Activated effector memory CD4-positive, alpha-beta T cell treated with anti-CD3 and anti-CD28 coated beads, Interleukin-2, amount 50 U/mL, for 16 hours (primary cell): ENCODE measurements at places on chromosomes 6 and 20.

DNA sequence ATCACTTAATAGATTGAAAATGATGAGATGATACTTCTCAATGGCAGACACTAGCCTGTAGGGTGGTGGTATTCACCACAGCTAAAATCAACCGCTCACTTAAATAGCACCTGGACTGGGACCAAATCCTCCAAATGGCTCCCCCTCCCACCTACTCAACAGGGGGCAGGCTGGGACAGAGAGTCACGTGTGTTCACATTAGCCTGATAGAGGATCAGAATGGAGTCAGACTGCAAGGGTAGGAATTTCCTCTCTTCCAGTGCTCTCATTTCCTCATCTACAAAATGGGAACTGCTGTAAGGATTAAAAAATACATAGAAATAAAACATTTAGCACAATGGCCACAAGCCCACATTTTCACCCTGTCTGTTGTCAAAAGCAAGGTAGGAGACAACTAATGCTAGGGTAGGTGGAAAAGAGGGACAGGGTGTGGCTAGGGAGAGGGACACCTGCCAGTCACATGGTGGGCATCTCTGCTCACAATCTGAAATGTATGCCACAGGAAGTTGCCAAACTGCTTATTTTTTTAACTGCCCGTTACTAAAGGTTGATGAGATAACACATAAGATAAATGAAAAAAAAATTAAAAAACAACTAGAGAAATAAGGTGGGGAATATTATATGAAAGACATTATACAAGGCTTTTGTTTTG lies 55.3 kb downstream of the BACH2 start:
- no peak for DNase-seq

DNA sequence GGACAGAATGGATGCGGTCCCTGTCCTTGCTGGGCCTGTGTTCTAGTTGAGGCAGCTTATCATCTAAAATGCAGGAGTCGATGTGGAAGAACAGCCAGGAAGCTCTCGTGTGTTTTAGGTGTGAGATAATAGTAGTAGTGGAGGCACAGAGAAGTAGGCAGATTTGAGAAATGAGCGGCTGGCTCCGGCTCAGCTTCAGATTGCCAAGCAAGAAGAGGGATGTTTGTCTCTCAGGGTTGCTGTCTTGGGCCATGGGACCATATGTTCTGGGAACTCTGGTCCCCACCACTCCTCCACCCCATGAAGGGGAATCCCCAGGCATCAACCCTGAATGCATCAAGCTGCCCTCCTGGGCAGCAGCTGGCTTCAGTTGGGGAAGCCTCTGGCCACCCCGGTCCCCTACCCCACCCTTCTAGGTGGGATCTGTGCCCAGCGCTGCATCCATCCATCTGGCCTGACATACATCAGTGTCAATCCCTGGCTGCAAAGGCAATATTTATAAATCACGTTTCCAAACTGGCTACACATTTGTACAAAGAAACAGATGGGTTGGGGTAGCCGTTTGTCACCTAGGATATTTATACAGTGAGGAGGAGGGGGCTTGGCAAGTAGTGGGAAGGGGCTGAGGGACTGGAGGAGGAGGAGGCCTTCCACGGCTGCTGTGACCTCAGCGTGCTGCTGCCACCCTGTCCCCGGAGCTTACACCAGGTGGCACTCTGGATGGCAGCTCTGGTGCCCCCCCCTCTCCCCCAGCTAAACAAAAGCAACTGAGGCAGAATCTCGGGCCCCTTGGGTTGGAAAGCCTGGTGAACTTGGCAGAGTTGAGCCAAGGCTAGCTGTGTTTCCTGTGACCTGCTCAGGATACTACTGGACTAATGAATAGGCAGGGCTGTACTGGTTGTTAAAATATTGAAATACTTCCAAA lies 64.4 kb downstream of the CD40 start:
- no peak for DNase-seq

- no peak for DNase-seq
Measured at GRCh38 chr6:117227245-117227962, 38.0 kb upstream of the VGLL2 start.

GRCh38 chr20:31494131-31494530 lies 19.0 kb downstream of the REM1 start:
- no peak for DNase-seq

DNA sequence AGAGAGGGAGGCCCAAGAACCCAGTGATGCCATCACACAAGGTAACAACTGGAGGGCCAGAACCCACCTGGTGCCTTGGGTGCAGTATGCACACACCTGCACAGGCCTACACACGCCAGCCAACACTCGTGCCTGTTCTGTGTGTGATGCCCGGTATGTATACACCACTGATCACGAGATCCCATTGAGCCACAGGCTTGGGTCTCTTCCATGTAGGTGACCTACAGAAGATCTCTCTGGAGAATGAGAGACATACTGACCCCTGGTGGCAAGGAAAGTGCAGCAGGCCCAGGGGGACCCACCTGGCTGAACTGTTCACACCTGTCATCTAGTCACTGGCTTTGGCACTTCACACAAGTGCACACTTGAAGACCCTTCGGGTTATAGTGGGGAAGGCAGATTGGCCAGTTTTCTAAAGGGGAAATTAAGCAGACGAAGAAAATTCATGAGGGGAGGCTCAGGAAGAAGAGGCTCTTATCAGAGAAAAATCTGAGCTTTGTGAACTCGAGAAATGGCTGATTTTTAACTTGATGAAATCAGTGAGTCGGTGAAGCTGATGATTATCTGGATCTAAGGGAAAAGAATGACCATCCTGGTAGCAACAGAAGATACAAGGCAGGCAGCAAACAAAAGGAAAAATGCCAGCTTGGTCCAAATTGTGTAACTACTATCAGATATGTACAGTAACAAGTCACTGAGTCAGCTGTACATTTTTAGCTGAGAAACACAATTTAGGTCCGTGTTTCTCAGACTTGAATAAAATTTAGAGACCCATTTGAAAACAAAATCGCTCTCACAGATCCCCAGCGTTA lies 69.1 kb upstream of the PBOV1 start:
- DNase-seq = peak; percentile 78

GRCh38 chr20:63100174-63100925 lies 93.6 kb upstream of the BHLHE23 start:
- peak; percentile 58 for DNase-seq

DNA sequence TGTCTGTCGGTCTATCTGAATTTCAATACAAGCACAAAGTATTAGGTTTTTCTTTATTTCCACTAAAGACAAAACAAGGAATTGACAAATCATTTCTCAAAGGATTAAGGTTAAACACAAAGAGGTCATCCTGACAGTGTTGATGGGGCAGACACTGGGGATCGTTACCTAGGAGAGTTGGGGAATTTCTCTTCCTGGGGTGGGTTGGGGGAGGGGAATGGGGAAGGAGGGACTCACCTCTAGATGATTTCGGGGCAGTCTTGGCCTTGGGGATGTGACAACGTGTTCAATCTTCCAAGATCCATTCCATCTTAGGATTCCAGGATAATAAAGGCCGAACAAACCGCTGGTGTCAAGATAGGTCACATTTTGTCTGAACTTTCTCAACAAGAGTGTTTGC lies 35.4 kb upstream of the FOXA2 start:
- no peak for DNase-seq

- no peak for DNase-seq
Measured at GRCh38 chr6:49856282-49856681, 10.1 kb downstream of the CRISP1 start.

GRCh38 chr6:39330057-39330456 lies 7.6 kb upstream of the KCNK16 start:
- no peak for DNase-seq

DNA sequence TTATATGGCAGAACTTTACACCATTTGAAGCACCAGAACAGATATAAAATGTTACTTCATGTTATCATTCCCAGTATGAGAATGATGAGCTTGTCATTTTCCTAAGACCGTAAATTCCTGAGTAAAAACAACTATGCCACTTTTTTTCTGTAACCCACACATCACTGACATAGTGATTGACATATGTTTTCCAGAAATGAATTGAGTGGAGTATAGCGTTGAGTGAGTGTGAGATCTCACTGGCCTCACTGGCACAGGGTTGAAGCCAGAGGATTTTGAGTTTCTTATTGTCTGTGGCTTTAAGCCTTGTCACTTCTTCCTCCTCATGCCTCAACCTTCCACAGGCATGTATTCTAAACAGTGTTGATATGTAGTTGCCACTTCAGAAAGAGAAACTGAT lies 62.3 kb downstream of the PDE7B start:
- no peak for DNase-seq

- DNase-seq = peak; percentile 54
Measured at GRCh38 chr20:37364927-37365272, 19.0 kb downstream of the SRC start.

DNA sequence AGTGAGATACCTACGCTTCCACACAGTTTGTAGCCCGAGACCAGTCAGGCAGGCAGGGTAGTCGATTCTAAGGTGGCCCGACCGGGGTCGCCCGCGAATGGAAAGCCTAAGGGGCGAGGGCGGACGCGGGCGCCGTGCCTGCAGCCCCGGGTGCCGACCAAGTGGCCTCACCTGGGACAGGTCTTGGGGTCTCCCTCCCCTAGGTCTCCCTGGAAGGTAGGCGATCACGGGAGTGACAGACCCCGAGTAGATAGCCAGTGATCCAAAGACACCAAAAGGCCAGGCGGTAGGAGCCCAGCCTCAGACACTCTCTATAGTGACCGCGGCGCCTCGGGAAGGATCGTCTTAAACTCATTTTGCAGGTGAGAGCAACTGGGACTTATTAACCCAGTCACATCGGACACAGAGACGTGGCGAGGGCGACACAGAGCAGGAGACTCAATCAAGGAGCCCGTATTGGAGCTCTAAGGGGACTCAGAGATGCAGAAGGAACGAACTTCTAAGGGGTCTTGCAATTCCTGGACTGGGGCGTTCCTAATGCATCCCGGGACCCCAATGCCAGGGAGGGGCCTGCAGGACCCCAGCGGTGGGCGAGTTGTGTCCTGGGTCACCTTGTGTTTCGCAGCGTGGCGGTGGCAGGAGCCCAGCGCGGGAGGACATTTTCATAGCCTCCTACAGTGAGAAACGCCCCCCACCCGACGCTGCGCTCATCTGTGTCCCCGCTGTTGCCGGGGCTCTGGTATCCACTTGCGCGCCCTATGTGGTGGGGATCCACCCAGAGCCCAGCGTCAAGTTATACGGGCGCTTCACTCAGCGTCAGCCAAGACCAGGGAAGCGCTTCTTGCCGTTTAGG lies 2.1 kb upstream of the VSX1 start:
- no peak for DNase-seq

DNA sequence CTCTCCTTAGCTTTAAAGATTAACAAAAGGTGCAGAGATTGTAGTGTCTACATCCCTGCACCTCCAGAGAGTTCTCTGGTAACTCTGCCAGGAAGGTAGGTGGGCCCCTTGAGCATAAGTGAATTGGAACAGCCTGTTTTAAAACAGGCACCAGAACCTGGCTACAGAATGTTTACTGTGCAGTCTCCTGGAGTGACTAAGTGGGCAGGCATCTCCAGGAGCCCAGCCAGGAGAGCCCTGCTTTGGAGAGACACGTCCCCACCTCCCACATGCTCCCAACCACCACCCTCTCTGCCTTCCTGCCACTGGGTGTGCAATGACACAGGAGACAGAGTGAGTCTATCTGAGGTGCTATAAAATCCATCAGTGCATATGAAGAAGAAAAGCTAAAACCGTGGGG lies 110.3 kb upstream of the EYA4 start:
- no peak for DNase-seq

- no peak for DNase-seq
Measured at GRCh38 chr20:37804584-37805566, 98.1 kb upstream of the VSTM2L start.

GRCh38 chr6:166203003-166203640 lies 35.5 kb upstream of the TBXT start:
- DNase-seq = no peak

- no peak for DNase-seq
Measured at GRCh38 chr6:17381424-17382147, 11.8 kb upstream of the CAP2 start.

- DNase-seq = no peak
Measured at GRCh38 chr6:132392792-132393191, 8.5 kb downstream of the MOXD1 start.

- DNase-seq = no peak
Measured at GRCh38 chr6:85556992-85557668, 36.5 kb downstream of the SNX14 start.

DNA sequence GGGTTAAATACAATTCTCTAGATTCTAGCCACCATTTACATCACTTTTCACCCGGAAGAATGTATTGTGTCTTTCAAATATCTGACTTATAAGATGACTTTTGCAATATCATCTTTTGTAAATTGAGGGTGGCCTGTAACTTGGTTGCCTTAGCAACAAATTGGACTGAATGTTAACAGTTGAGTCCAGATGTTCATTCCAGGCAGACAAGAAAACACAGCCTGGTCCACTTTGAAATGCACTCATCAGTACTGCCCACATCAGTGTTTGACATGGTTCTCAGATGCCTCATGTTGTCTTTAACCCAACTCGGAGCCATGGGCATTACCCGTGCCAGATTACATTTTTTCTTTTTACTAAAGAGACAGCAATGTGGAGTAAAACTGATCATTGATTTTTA lies 781.6 kb upstream of the CHD6 start:
- no peak for DNase-seq

GRCh38 chr6:44956396-44956795 lies 371.7 kb upstream of the RUNX2 start:
- DNase-seq = no peak

DNA sequence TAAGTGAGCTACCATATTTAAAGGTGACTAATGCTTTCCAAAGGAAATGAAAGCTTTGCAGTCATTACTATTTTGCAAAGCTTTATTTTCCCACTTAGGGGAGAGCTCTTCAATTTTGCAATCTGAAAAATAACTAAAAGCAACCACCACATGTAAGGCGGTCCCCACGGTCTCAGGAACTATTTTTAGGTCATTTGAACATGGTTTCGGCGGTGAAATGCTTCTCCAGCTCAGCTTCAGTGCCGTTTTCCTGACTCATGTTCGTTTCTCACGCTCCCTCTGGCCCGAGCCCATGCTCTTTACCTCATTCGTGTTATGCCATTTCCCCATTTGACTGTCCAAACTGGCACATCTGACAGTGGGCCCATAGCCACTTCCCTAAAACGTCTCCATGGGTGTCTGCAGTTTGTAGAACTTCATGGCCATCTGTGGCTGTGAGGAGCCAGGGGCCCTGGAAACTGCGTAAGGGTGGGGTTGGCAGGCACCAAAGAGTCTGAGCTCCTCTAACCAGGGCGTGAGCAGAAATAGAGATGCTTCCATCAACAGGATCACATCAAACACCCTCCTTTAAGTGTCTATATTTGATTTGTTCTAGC lies 46.5 kb downstream of the ADTRP start:
- DNase-seq = peak; percentile 79

- DNase-seq = no peak
Measured at GRCh38 chr6:5202941-5203340, 57.8 kb downstream of the LYRM4 start.
